ENCODE measurements at places on chromosomes 4 and X.

GRCh38 chr4:152935143-152935542, 980 bp upstream of the FHDC1 start:
- DNase-seq = no peak

DNA sequence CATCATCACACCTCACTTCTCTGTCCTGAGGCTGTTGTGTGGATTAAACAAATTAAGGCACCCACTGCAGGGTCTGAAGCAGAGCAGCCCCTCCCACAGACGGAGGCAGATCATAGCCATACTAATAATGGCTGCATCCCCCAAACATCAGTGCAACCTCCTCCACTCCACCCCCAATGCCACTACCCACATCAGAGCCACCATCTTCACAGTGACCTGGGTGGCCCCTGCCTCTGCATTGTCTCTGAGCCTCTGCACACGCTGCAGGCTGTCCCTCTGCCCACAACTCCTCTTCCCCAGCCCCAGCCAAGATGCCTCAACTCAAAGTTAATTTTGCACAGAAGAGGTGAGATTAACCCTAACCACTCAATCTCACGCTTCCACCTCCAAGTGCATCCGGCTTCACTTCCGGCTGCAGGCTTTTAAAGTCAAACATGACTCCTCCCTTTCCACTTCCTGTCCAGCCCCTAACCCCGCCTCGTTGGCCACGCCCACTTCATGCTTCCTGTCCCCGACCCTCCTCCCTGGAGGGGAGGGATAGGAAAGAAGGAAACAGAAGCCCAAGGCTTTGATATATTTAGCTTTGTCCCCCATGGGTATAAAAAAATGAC, 22.7 kb downstream of the JAKMIP1 start:
- no peak for DNase-seq

GRCh38 chrX:11100281-11101035, 10.7 kb upstream of the HCCS start:
- DNase-seq = no peak

DNA sequence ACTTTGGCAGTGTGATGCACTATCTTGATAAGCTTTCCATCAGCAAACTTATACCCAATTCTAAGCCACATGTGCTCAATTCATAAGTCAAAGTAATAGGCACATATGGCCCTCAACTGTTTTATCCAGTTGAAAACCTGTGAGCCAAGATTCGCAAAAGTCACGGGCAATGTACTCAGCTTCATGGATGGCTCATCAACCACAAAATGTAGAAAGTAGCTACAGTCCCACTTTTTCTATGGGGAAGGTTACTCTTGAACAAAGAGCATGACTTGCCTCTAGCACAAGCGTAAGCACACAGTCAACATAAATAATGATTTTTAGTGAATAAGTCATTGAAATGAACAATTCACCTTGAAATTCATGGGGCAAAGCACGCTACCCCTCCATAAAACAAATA, 25.1 kb upstream of the DDX53 start:
- DNase-seq = no peak

DNA sequence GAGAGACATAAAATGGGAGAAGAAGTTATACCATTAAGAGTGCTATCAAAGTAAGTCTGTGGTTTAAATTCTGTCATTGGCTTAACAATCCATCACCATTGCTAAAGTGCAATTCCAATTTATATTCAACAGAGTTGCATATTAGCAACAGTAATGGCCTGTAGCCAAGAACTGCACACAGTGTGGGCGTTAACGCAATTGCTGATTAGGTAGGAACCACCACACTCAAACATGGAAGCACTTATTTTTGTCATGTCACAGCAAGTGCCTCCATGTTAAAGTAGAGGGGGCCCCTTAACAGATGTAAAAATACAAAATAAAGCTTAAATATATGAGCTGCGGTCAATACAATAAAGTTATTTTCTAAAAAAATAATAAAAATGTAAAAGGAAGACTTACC, 10.8 kb downstream of the LARP7 start:
- DNase-seq = no peak

DNA sequence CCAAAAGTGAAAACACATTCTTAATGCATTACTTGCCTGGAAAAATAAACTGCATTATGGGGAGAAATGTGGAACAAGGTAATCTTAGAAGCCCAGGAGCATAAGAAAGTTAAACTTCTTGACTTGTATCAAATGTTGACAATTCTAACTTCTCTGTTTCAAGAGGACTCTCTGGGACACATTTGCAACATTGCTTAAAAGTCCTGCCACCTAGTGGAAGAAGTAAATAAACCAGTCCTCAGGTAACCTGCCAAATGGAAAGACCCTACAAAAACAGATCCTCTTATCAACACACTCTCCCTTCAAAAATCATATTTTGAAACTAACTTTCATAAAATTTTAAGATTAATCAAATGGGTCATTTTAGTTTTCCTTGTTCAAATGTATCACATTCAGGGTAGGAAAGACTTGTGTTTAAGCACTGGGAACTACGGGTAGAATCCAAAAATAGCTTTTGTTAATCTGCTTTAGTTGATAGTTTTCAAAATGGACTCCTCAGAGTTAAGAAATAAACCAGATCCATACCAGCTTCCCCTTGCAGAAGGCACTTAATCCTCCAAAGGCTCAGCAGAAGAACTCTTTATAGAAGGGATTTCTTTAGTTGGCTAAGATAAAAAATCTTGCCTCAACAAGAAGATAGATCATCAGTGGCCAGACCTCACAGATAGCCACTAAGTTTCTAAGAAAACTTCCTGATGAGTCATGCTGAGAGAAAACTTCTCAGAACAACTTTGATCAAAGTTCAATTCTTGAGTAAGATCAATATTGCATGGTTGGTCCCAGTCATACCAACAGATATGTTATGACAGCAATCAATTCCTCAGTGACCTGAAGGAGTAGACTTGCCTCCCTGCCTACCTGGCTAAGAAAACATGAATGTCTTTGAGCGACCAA, 141.7 kb downstream of the HHIP start:
- DNase-seq = no peak

DNA sequence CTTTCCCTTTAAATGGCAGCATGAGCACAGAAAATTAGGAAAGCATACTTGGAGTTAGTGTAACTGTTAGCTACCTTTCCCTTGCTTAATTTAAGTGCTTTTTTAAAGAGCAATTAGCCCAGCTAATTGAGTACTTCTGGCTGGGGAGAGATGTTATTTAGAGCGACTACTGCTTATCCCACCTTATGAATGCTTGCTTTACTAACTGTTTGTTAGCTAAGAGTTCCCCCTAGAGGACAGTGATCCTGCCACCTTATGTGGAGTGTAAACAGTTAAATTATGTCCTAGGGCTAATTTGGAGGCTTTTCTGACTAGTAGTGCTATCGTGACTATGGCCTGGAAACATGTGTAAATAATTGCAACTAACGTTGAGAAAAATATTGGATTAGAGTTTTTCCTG, 909.4 kb downstream of the FSTL5 start:
- DNase-seq = no peak

GRCh38 chr4:165208741-165209388, 1.5 kb downstream of the KLHL2 start:
- DNase-seq = no peak

DNA sequence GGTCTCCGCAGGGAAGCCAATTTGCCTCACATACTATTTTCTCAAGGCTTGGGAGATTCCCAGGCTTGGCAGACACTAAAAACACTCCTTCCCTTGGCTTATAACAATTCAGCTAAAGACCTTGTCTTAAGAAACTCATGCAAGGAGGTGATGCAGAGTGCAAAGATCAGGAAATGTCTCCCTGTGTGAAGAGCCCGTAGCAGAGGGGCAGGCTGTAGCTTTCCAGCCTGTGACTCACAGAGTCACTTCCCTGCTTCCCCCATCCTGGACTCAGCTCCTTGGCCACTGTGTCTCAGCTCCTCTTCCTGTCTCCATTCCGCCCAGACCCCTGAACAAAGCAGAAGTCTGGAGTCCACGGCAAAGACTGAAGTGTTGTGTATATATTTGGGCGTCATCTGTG, 56.1 kb downstream of the KDR start:
- DNase-seq = no peak

- no peak for DNase-seq
Measured at GRCh38 chr4:86706923-86707597, 112.9 kb downstream of the PTPN13 start.

GRCh38 chr4:151942971-151943370, 182.2 kb upstream of the GATB start:
- no peak for DNase-seq
